ENCODE measurements at places on chromosomes 4 and X.

- DNase-seq: no peak
Measured at GRCh38 chr4:176334066-176334465, 14.3 kb downstream of the SPCS3 start.

- peak; percentile 59 for DNase-seq
Measured at GRCh38 chrX:73214426-73215094, at the start of gene NAP1L2. NAP1L2 (minus strand) TSS chrX:73214851; CDS start chrX:73214492, 359 bp downstream.

DNA sequence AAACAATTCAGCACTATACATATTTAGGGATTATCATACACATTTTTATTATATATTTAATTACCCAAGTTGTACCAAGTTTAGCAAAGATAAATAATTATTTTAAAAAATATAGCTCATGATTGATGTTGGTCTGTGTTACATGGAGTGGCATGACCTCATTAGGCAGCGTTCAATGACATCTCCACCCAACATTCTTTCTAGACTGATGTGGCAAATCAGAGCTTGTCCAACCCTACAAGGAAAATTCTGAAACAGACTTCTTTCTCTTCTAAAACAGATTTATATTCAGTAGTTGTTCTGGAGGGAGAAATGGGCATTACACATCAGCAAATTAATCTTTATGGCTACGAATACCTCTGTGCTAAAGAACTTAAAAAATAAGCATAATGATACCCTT lies 189.7 kb downstream of the PDGFC start:
- no peak for DNase-seq

DNA sequence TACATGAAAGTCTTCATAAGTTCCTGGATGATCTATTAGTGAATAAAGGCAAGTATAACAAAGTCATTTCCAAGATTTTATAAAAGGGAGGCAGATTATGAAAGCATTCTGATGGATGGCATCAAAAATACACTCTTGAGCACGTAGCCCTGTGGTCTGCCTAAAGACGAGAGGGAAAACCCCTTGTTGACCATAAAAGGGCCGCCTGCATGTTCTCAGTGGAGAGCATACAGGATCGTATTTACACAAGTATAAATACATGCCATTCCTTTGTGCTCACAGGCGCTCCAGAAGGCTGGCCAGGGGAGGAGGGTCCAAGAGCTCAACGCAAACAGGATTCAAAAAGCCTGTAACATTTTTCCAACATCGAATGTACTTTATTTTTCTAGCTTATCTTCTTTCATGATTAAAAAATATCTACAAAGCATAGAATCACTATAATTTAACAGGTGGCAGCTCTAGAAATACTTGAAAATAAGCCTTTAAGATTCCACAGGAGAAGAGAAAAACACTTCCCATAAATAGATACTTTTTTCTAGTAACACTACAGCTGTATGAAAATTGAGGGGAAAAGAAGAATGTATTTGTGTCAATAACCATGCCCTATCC lies 29.6 kb downstream of the PDGFC start:
- no peak for DNase-seq

- DNase-seq: no peak
Measured at GRCh38 chrX:69034451-69034850, 130.8 kb downstream of the PJA1 start.

- DNase-seq: no peak
Measured at GRCh38 chr4:52863324-52863723, 1.2 kb downstream of the RASL11B start.

- no peak for DNase-seq
Measured at GRCh38 chrX:130741584-130741983, 161.4 kb downstream of the ENOX2 start.

DNA sequence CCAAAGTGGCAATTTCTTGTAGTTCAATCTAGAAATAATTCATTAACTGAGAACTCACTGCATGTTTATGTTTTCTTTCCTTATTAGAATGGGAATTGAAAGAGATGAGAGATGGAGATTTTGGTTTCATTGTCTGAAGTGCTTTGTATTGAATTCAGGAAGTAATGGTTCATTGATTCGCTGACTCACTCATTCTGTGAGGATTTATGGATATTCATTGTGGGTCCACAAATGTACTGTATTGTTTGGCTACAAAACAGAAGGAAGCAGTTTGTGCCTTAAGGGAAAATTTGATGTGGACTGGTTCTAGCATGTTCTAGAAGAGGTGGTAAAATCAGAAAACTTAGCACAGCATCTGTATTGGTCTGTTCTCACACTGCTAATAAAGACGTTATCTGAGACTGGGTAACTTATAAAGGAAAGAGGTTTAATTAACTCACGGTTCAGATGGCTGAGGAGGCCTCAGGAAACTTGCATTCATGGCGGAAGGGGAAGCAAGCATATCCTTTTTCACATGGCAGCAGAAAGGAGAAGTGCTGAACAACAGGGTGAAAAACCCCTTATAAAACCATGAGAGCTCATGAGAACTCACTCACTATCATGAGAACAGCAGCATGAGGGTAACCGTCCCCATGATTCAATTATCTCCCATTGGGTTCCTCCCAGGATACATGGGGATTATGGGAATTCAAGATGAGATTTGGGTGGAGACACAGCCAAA lies 132.3 kb upstream of the VCX3A start:
- no peak for DNase-seq

DNA sequence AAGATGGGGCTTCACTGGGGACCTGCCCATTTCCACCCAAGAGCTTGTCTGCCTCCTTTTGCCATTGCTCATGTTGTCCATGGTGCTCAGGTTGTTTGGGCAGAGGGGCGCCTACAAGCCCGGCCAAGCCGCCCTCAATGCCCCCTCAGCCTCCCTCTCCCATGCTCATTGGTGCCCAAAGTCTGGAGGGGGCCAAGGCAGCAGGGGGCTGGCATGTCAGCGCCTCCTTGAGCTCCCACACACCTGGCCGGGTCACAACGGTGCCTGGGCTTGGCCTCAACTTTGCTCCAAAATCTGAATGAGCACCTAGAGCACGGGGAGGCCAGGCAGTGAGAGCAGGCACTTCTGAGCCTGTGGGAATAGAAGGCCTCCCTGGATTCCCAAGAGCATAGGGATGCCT lies 1598.8 kb downstream of the PCDH7 start:
- no peak for DNase-seq

- DNase-seq: no peak
Measured at GRCh38 chr4:103207673-103208072, 9.5 kb upstream of the CENPE start.

- DNase-seq: no peak
Measured at GRCh38 chrX:68644861-68645260, 2.6 kb upstream of the STARD8 start.

DNA sequence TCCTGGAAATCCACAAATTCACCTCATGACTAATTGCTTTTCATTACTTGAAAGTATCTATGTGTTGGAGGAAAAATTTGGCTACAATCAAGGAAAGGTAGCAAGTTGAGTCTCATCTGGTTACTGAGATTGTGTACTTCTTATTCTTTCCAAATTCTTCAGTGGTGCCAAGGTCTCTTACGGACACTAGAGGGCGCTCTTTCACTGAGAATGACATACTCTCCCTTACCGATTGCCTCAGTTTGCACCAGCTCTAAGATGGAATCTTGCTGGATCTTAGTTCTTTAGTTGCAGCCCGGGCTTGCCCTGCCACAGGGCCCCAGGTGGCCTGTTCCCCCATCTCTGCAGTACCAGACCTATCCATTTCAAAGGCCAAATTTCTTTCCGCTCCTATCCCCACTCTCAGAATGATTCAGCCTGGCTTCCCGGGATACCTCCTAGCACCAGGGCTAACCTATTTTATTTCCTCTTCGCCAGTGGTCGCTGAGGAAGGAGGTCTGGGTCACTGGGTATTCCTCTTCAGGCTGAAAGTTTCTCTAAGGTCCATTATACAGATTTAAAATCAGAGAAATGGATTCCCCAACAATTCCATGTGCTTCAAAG lies 24.6 kb upstream of the GPR50 start:
- peak; percentile 41 for DNase-seq

DNA sequence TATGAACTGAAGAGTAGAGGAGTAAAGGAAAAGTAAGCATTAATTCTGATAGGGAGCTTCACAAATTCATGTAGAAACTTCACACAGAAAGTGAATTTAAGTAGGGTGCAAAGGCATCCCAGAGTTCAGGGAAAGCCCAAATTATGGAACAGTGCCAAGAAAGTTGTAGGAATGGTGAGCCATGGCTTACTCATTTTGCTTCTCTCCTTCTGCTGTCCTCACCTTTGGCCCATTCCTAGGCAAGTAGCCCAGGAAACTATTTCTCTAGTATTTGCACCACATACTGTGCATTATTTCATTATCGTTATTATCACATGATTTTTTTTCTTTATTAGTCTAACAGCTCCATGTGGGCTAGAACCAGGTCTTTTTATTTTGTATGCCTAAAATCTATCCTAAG lies 34.9 kb upstream of the IL1RAPL1 start:
- no peak for DNase-seq

GRCh38 chrX:153690466-153690865 lies 2.7 kb downstream of the SLC6A8 start:
- DNase-seq: no peak

- no peak for DNase-seq
Measured at GRCh38 chr4:915041-915474, 17.1 kb downstream of the GAK start.

DNA sequence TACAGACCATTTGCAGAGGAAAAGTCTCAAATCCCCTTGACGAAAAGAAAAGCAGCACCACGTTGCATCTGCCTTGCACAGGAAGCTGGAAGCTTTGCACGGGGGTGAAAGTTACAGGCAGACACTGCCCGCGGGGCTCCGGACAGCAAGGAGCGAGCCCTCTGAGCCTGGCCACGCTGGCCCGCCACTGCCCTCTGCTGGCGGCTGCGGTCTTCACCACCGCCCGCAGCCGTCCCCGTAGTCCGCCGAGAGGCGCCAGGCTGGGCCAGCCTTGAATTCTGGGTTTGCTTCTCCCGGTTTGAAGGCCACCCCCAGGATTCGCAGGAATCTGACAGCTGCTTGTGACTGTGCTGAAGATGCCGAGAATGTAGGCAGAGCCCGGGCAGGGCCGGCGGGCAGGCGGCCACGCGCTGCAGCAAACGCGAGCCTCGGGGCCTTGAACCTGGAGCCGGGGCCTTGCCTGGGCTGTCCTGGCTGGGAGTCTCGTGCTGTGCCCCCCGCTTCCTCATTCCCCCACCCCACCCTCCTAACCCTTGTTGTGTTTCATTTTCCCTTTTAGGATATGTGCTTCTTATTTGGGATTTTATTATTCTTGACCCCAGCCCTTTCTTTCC lies 49.2 kb downstream of the ENPP6 start:
- peak; percentile 33 for DNase-seq

DNA sequence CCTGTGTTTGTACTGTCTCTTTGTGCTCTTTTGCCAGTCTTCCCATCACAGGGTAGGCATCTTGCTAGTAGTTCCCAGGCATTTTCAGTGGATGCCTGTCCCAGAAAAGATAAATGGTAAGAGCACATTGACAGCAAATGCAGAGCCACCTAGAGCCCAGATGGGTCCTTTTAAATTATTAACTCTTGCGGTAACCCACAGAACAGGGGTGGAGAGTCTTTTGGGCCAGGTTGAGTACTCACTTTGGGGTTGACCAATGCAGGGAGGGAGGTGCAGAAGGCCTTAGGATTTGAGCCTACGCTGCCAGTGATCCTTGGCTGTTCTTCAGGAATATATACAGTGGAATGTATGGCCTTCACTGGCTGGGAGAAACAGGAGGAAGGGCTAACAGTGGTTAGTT lies 173.8 kb downstream of the MSN start:
- DNase-seq: no peak

GRCh38 chrX:31117266-31117665 lies 45.4 kb upstream of the FTHL17 start:
- DNase-seq: no peak
